ENCODE measurements at places on chromosomes 1 and 21. TPM values are rescaled to one million over a fixed set of nuclear protein-coding genes. Genes with fewer than 3 reads are reported as not detected.

DNA sequence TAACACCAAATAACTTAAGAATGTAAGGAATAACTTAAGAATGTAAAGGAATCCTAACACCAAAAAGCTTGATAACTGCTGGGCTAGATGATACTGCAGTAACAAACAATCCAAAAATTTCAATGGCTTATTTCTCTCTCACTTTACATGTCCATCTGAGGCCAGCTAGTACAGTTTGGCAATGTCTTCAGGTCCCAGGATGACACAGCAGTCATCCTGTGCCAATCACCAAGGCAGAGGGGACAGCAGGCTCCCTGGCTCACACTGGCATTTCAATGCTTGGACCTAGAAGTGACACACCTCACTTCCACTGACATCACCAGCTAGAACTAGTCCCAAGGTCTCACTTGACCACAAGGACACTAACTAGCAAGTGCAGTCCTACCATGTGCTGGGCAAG, 15.3 kb downstream of the DNAJC11 start:
- no peak for DNase-seq

DNA sequence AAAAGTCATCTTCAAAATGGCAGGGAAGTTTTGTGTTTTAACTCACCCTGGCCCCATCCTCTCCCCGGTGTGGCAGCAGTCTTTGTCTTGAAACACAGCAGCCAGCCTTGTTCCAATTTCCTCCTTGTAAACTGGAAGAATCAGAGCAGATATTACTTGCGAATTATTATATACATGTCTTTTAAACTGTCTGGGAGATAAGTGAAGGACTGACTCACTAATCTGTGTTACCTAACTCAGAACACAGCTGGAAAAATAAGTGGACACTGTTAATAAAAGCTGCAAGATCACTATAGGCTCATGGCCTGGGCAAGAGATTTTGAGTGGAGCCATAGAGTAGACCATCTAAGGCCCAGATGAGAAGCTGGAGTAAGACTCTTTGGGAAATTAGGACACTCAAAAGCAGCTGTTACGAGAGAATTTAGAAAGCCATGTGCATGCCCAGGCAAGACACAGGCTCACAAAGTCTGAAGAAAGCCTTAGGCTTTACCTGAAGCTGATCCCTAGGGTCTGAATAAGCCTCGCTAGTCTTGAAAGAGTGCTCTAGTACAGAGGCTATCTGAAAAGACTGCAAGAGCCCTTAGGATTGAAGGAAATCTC, 233.0 kb upstream of the RAB4A start:
- no peak for DNase-seq

ATF6 gene
- total RNA-seq, result 12.3 TPM

TOR1AIP1 gene
- 46.6 TPM for total RNA-seq

DNA sequence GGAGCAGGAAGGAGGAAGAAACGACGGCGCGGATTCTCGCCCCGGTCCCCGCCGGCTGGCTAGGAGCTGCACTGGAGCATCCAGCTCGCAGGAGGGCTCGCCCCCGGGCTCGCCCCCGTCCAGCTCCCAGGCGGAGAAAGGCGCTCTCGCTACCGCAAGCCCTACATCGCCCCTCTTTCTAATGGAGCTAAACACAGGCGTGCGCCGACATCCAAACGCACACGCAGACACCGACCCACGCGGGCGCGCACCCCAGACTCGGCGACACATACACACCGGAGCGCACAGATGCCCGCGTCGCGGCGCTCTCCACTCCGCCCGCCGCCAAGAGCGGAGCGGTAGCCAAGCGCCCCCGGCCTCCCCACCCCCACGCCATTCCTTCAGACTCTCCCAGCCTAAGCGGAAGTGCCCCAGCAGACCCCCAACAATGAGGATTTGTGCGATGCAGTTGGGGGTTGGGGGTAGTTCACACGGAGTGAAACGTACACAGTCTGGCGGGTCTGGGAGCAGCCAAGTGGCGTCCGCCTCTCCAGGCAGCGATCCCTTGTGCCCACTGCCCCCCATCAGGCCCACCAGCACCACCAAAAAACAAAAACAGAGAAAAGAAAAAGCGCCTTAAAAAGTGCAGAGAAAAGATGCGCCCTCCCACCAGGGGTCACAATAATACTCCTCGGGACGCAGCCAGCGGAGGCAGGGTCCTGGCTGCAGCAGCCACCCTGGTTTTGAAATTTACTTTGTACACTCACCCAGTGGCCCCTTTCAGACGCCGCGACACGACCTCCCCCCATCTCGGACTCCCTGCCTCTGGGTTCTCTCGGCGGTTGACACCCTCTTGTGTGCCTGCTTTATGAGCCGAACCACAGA, 1.4 kb downstream of the DAB1 start:
- DNase-seq, result no peak

TACSTD2 gene
- total RNA-seq, result 1.3 TPM

NBPF10 gene
- 1.2 TPM for total RNA-seq

DNA sequence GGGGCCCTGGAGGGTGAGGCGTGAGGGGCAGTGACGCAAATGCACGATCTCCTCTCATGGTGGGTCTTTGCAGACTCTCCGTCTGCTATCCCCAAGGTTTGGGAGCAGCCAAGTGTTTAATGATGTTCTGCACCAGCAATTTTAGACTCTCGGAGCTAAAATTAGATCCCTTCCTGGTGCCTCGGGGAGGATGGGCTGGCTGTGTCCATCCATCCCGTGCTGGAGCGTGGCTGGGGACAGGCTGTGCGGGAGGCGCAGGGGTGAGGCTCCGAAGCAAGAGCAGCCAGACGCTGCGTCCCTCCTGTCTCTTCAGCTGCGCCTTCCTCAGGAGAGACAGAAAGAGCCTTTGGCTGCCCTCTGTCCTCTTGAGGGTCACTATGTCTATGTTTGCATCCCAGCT, 387.6 kb downstream of the CAMTA1 start:
- DNase-seq, result no peak

GRCh38 chr1:3598522-3599285, 12.6 kb downstream of the MEGF6 start:
- no peak for DNase-seq

GRCh38 chr1:153647346-153647714, 11.2 kb upstream of the SNAPIN start:
- no peak for DNase-seq

GRCh38 chr1:225519166-225519863, 91.5 kb upstream of the LBR start:
- DNase-seq, result no peak

- DNase-seq, result no peak
Measured at GRCh38 chr1:38607526-38607925, 252.0 kb downstream of the RRAGC start.

GRCh38 chr1:103363008-103363365, 162.5 kb upstream of the RNPC3 start:
- DNase-seq, result no peak

- DNase-seq, result no peak
Measured at GRCh38 chr21:37821786-37822450, 94.3 kb downstream of the KCNJ6 start.

- DNase-seq, result no peak
Measured at GRCh38 chr21:42296501-42296900, 18.7 kb downstream of the TFF3 start.

GRCh38 chr21:28590026-28590425, 402.7 kb downstream of the LTN1 start:
- no peak for DNase-seq

- no peak for DNase-seq
Measured at GRCh38 chr1:108813326-108813725, 43.6 kb downstream of the AKNAD1 start.

IRF6 gene
- total RNA-seq, result 7.6 TPM

AQP10 gene
- not detected for total RNA-seq

TDRKH gene
- total RNA-seq, result 1.5 TPM

RXFP4 gene
- not detected for total RNA-seq

DNA sequence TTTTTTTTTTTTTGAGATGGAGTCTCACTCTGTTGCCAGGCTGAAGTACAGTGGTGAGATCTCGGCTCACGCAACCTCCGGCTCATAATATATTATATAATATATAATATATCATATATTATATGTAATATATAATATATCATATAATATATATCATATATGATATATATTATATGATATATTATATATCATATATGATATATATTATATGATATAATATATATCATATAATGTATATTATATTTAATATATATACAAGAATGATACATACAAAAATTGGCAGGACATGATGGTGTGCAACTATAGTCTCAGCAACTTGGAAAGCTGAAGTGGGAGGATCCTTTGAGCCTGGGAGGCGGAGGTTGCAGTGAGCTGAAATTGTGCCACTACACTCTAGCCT, 1725.5 kb downstream of the MRPL39 start:
- DNase-seq, result no peak

- no peak for DNase-seq
Measured at GRCh38 chr1:93703643-93704042, 22.0 kb upstream of the BCAR3 start.

MATN1 gene
- 0.85 TPM for total RNA-seq

DNA sequence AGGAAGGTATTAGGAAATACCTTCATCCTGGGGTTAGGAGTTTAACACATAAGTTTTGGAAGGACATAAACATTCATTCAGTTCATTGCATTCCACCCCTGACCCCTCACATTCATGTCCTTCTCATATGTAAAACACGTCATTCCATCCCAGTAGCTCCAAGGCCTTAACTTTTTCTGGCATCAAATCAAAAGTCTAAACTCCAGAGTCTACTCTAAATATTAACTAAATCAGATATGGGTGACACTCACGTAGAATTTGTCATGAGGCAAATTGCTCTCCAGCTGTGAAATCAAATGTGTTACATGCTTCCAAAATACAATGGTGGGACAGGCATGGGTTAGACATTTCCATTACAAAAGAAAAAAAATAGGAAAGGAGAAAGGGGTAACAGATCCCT, 298.2 kb upstream of the LRRC7 start:
- no peak for DNase-seq

- DNase-seq, result no peak
Measured at GRCh38 chr1:27686223-27686990, 14.4 kb upstream of the IFI6 start.

- DNase-seq, result no peak
Measured at GRCh38 chr1:232904566-232904965, 45.8 kb upstream of the NTPCR start.

DNA sequence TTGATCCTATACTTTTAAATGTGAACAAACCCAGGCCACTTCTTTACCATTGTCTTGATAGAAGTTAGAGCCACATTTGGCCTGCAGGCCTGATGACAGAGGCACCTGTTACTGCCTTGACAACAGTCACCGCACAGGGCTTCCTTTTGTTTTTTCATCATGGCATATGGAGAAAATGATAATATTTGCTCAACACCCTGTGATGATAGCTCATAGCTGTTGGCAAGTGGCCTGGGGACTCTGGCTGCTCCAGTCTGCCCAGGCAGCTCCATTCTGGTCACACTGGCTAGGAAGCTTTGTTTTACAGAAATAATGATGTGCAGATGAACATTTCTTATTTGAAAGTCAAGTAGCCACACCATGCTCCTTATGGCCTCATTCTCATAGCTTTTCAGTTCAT, 89.6 kb upstream of the GPR88 start:
- no peak for DNase-seq

GRCh38 chr1:247185667-247186066, 13.8 kb upstream of the ZNF124 start:
- no peak for DNase-seq

CCDC190 gene
- 1.9 TPM for total RNA-seq

DNA sequence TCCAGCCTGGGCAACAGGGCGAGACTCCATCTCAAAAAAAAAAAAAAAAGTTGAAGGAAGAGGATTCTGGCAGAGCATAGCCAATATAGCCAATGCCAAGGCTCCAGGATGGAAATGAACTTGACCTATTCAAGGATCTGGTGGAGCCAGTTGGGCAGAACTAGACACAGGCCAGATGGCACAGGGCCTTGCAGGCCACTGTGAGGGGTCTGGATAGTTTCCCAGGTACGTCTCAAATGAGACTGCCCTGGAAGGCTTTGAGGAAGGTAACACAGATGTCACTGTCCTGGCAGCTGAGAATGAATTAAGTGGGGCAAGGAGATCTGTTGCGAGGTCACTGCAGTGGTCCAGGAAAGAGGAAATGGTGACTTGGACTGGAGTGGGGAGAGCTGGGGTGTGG, 12.0 kb upstream of the ARHGEF19 start:
- no peak for DNase-seq

DNA sequence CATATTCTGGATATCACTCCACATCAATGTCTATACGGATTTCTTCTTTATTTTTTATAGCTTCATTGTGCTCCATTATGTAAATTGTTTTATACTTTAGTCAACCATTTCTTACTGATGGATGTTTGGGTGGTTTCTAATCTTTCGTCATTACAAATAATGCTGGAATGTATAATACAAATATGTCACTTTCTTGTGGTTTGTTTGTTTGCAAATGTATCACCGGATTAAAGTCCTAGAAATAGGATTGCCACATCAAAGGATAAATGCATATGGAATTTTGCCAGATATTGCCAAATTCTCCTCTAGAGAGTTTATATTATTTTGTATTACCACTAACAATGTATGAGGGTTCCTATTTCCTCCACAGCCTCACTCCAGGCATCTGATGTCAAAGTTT, 48.7 kb upstream of the PRDM2 start:
- DNase-seq, result no peak

GRCh38 chr1:70043804-70044203, 161.6 kb downstream of the LRRC40 start:
- DNase-seq, result no peak

FABP3 gene
- total RNA-seq, result 24.2 TPM

- no peak for DNase-seq
Measured at GRCh38 chr1:180901076-180901990, 11.4 kb upstream of the KIAA1614 start.

- DNase-seq, result no peak
Measured at GRCh38 chr1:97451046-97451826, 469.6 kb downstream of the DPYD start.

WDR64 gene
- total RNA-seq, result not detected

GRCh38 chr1:57996400-57996799, 550.1 kb downstream of the OMA1 start:
- no peak for DNase-seq

GRCh38 chr21:37514038-37514667, 147.6 kb downstream of the DYRK1A start:
- DNase-seq, result no peak

GRCh38 chr1:109307274-109308021, 637 bp upstream of the MYBPHL start:
- no peak for DNase-seq

DNA sequence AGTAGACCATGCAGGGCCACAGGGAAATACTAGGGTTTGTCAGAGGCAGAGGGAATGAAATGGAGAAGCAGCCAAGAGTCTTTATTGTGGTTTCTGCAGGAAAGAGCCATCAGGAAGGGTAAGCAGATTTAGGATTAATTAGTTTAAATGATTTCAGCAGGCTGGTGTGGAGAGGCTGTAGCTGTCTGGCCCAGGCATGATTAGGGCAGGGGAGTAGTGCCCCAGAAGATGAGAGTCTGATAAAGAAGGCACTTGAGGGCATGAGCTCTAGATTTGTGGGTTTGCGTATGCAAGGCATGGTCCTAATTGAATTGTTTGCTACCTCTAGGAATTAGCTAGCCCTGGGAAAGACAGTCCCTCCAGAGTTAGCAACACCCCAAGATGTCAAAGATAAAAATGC, 484.6 kb upstream of the PLXNA2 start:
- no peak for DNase-seq

DNA sequence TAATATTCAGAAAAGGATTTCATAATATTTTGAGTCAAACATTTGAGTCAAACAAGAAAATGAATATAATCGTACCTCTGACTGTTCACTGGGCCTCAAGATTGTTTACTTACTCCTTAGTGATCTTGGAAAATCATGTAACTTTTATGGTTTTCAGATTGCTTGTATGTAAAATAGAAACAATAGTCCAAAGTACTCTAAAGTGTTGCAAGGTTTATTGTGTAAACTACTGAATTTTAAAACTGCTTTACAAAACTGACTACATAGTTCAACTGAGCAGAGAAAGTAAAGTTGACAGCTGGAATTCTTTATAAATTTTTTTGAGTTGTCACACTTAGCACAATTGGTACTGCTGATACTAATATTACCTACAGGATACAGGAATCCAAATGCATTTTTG, 931.0 kb downstream of the NCAM2 start:
- no peak for DNase-seq

All from ascending aorta (tissue), 2 donors.